ENCODE measurements at places on chromosomes 3 and 15. TPM values are rescaled to one million over a fixed set of nuclear protein-coding genes. Genes with fewer than 3 reads are reported as not detected.

LSAMP gene
- total RNA-seq, result not detected

AAGAB gene
- 27.2 TPM for total RNA-seq

SPATA12 gene
- total RNA-seq, result not detected

CLDN1 gene
- total RNA-seq, result 0.44 TPM

FAM162A gene
- 6.5 TPM for total RNA-seq

SLC22A13 gene
- total RNA-seq, result under 0.01 TPM

CPLX3 gene
- not detected for total RNA-seq

EIF4E3 gene
- total RNA-seq, result 0.60 TPM

CCR2 gene
- not detected for total RNA-seq

GOLGA6L2 gene
- total RNA-seq, result not detected

ITIH3 gene
- total RNA-seq, result 0.22 TPM

SFMBT1 gene
- total RNA-seq, result 1.7 TPM

MESP1 gene
- 0.22 TPM for total RNA-seq

SERINC4 gene
- total RNA-seq, result not detected

SNRPN gene
- 96.4 TPM for total RNA-seq

SLC28A1 gene
- total RNA-seq, result not detected

RASSF1 gene
- 12.0 TPM for total RNA-seq

MLF1 gene
- total RNA-seq, result 4.8 TPM

REC114 gene
- total RNA-seq, result not detected

C3orf85 gene
- not detected for total RNA-seq

ZDHHC23 gene
- 20.6 TPM for total RNA-seq

BCHE gene
- total RNA-seq, result 36.5 TPM

UROC1 gene
- not detected for total RNA-seq

PSTPIP1 gene
- total RNA-seq, result under 0.01 TPM
